ENCODE measurements at places on chromosomes 2 and 18. TPM values are rescaled to one million over a fixed set of nuclear protein-coding genes. Genes with fewer than 3 reads are reported as not detected.
A peak's percentile ranks its signal among the peaks of the same experiment; 100 is the strongest.

GRCh38 chr2:238897911-238898311 is 50.0 kb downstream of the TWIST2 start:
- DNase-seq: no peak

DNA sequence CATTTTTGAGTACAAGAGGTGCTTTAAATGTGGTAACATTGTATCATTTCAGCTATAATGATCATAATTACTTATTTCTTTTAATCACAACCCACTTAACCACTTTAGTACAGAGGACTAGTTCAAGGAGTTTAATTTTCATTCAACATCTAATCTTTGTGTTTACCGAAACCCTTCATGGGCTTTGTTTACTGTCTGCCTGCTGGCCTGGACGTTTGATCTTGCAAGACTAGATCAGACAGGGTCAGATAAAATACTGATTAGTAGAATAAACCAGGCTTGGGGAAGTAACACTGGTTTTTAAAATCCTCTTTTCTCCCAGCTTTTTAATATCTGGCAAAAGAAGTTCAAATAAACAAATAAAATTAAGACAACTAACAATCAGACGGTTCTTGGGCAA is 93.6 kb downstream of the SATB2 start:
- DNase-seq: no peak

GRCh38 chr2:174554529-174555150 is 43.0 kb downstream of the WIPF1 start:
- no peak for DNase-seq

DNA sequence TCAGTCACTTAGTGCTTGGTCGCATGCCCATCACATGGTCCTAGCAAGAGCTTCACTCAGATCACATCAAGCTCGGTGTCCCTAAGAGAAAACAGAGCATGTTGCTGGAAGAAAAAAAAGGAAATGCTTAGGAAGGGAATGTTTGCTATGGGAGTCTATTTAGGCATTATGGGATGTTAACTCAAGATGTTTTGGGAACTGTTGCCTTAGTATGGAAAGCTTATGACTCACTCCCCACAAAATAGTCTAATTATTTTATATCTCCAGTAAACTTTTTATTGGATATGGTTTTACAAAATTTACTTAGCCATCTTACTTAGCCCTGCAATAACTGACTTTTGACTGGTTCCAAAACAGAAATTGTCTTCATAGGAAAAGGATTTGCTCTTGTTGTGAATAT is 439.5 kb upstream of the ZEB2 start:
- peak; percentile 17 for DNase-seq

GRCh38 chr18:7846335-7846734 is 279.2 kb downstream of the PTPRM start:
- no peak for DNase-seq

DNA sequence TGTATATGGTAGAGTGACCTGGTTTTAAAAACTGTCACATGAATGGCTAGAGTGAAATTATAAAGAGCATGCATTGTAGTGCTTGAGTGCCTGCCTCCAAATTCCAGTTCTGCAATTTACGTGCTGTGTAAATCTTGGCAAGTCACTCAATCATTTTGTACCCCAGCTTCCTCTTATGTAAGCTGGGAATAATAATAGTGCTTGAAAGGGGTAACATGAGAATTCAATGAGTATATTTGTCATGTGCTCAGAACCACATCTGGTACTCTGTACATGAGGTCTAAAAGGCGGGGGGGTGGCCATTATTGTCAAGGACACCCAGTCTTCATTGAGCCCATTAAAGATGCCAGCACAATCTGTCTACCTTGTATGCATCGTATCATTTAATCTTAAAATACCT is 214.8 kb downstream of the MC4R start:
- no peak for DNase-seq

DNA sequence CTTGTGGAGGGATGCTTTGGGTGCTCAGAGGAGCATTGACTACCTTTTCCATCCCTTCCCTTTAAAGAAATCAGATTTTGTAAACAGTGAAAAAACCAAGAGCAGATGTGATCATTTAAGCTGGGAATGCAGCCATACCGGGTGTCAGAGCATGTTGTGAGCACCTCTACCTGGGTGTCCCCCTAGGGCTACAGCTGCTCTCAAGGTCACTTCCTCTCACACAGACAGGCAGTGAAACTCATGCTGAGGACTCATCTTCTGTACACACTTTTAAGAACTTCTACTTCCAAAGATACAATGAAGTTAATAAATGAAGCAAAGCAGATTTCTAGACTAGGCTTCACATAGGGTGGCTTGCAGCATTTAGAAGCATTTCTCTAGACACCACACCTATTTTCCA is 48.4 kb upstream of the FRZB start:
- no peak for DNase-seq

- no peak for DNase-seq
Observed at GRCh38 chr2:18792226-18792629, 202.9 kb upstream of the NT5C1B start.

GRCh38 chr2:234679741-234680687 is 183.1 kb upstream of the ARL4C start:
- peak; percentile 99 for DNase-seq

- no peak for DNase-seq
Observed at GRCh38 chr2:23926290-23926749, 603 bp downstream of the ATAD2B start.

DNA sequence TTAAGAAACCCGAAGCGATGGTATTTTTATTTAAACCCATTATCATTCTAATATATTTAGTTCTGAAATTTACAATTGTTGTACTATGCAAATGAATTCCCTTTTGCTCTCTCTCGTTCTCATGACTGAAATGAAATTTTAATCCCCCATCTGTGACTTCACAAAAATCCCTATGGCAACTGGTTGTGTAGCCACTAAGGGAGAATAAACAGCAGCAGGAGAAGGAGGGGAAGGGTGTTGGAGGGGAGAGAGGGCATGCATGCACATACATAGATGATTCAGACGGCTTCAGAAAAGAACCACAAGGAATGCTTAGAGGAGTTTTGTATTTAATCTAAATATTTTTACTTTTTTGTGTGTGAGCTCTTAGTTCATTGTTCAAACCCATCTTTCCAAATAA is 36.8 kb downstream of the CPS1 start:
- peak; percentile 67 for DNase-seq

DNA sequence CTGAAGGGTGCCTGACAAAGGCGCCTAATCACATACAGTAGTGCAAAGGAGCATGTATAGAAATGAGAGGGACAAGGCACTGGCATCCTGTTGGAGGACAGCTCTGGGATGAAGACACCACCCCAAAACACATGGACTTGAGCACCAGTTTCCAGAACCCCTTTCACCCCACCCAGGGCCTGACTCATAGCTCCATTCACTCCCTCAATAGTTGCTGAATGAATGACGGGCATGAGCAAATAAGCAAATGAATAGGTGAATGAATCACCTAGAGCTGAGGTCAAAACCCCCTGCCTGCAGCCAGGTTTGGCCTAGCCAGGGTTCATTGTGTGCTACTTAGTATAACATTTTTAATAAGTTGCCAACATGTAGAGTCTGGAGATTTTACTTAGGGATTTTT is 66.3 kb downstream of the NRP2 start:
- DNase-seq: peak; percentile 41

DNA sequence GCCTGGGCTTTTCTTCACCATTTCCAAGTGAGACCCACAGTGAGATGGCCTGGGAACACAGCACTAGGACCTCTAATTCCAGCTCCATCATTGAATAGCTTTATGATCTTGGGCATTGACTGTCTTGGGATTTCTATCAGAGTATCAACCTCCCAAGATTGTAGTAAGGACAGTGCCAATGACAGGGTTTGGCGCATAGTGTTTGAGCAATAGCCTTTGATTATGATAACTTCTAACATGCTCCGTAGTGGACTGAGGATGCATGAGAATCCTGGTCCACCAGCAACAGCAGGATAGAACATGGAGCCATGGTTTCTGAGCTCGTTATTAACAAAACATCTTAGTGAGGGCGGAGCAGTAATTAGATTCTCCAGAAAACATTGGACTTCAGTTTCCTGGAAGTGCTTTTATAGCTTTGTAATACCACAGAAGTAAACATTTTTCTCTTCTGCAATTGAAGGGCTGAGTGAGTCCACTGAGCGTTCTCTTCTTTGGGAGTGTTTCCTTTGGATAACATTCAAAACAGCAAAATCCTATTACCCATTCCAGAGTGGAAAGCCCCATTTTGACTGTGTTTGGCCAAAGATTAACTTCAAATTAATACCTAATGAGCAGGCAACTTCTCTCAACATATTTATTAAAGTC is 63.7 kb downstream of the IL1R2 start:
- DNase-seq: peak; percentile 60

DNA sequence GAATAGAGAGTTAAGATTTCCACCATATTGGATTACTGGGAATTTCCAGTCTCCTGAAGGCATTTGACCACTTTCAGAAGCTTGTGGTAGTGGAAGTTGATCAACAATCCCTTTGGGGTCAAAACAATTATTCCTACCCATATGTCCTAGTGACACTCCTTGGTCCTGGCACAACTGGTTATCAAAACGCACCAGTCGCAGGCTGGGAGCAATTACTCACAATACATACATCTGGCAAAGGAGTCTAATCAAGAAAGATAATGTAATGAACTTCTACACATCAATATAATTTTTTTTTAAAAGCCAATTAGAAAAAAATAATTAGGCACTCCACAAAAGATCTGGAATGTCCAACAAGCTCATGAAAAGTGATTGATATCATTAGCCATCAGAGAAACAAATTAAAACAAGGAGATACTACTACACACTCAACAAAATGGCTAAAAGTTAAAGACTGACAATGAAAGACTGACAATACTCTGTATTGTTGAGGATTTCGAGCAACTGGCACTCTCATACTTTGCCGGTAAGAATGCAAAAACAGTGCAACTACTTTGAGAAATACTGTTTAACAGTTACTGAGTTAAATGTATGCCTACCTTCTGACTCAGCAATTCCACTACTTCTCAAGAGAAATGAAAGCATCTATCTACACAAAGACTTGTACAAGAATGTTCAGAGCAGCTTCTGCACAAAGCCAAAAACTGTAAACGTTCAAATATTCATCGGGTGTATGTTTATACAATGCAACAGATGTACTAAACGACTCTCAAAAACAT is 2.0 kb downstream of the INO80C start:
- DNase-seq: peak; percentile 64

- peak; percentile 71 for DNase-seq
Observed at GRCh38 chr2:50529600-50530218, 502.2 kb downstream of the NRXN1 start.

- DNase-seq: no peak
Observed at GRCh38 chr2:34747643-34748042, 1148.5 kb upstream of the FAM98A start.

- peak; percentile 10 for DNase-seq
Observed at GRCh38 chr2:226151157-226151556, 648.5 kb downstream of the IRS1 start.

DNA sequence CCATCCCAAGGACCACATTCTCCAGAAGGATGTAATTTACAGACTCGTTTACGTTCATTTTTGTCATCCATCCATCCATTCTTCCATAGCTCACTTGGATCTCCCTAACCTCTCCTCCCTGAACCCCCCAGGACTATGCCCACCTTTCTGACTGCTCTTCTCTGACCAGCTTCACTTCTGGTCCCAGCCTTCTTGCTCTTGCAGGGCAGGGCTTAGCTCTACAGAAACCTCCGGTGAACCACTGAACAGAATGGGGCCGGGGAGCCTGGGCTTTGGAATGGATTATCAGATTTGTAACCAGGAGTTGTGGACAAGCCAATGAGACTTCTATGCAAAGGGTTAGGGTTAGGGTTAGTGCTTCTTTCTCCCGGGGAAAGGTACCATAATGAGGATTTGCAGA is 95.0 kb downstream of the TGFA start:
- no peak for DNase-seq

GRCh38 chr2:43230951-43231827 is 4.8 kb upstream of the ZFP36L2 start:
- DNase-seq: no peak

DNA sequence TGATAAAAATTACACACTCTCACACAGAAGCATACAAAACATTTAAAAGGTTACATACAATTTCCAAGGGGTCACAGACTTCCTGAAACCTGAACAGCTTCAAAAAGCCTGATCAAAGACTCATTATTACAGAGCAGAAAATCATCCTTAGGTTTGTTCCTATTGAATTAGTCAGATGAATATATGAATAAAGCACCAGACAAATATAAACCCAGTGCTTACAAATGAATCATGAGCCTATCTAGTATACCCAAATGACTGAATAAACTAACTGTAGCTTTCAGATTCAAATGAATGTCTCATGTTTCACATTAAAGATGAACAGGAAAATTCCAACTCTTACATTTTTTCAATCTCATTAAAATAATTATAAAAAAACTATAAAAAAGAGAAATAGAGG is 550.3 kb downstream of the SUCLG1 start:
- no peak for DNase-seq

- DNase-seq: no peak
Observed at GRCh38 chr2:10759151-10759714, 37.8 kb downstream of the ATP6V1C2 start.

GRCh38 chr2:128319631-128320191 is 1.0 kb upstream of the HS6ST1 start:
- no peak for DNase-seq

- no peak for DNase-seq
Observed at GRCh38 chr2:27127883-27128667, 4.5 kb downstream of the ABHD1 start.

GRCh38 chr18:3970929-3971328 is 484.2 kb downstream of the DLGAP1 start:
- no peak for DNase-seq

DNA sequence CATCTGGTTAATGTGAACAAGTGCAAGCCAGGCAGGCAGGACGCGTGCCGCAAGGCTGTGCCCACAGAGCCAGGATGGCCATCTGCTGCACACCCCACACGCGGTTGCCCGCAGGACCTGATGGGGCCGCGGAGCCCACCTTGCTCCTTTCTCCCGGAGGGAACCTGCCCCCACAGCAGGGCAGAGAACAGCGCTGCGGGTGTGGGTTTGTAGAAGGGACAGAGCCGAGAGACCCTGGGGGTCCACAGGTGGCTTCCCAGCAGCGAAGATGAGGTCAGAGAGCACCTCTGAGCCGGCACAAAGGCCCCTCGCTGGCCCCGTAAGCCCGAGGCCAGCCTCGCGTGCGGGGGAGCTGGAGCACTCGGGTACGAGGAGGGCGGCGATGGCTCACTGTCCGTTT is 460.8 kb upstream of the SALL3 start:
- no peak for DNase-seq

- DNase-seq: no peak
Observed at GRCh38 chr2:238308177-238308576, 12.1 kb upstream of the TRAF3IP1 start.

GRCh38 chr2:24190503-24190902 is 15.7 kb downstream of the FAM228A start:
- no peak for DNase-seq

UCN gene
- not detected for total RNA-seq

ELOA2 gene
- not detected for total RNA-seq

PLEKHH2 gene
- 1.7 TPM for total RNA-seq

GALNT5 gene
- total RNA-seq: 73.6 TPM

SLC16A14 gene
- total RNA-seq: 0.56 TPM

CYBRD1 gene
- 103 TPM for total RNA-seq

MARCHF7 gene
- 212 TPM for total RNA-seq

THAP4 gene
- total RNA-seq: 42.2 TPM

IL36A gene
- not detected for total RNA-seq

RGPD3 gene
- 0.18 TPM for total RNA-seq

RBBP8 gene
- total RNA-seq: 21.1 TPM

LTBP1 gene
- 326 TPM for total RNA-seq

ZNF397 gene
- 11.1 TPM for total RNA-seq

EMX1 gene
- total RNA-seq: not detected

RNU2-63P gene
- 174 TPM for total RNA-seq

PLB1 gene
- 0.90 TPM for total RNA-seq

TPO gene
- not detected for total RNA-seq

BABAM2 gene
- total RNA-seq: 16.7 TPM

Measured in IMR-90 (cell line).